ENCODE measurements at places on chromosomes 12 and 14. TPM values are rescaled to one million over a fixed set of nuclear protein-coding genes. Genes with fewer than 3 reads are reported as not detected.
A peak's percentile ranks its signal among the peaks of the same experiment; 100 is the strongest.

- no peak for DNase-seq
- no peaks in the 10 kb centered on the region for H3K27me3 ChIP-seq
- H3K27ac ChIP-seq: no peak overlapping the region
- no peaks in the 10 kb centered on the region for H3K36me3 ChIP-seq
- H3K4me3 ChIP-seq: no peak overlapping the region
- peaks cover 5% of the 10 kb centered on the region for H3K4me1 ChIP-seq
Measured at GRCh38 chr14:58712357-58712756, 74.6 kb downstream of the DACT1 start.

GRCh38 chr12:52361553-52361952 lies 5.7 kb downstream of the KRT85 start:
- no peak overlapping the region for H3K4me3 ChIP-seq
- DNase-seq: no peak
- no peak overlapping the region for H3K27ac ChIP-seq
- no peaks in the 10 kb centered on the region for H3K27me3 ChIP-seq
- no peaks in the 10 kb centered on the region for H3K4me1 ChIP-seq
- H3K36me3 ChIP-seq: no peaks in the 10 kb centered on the region

- H3K4me3 ChIP-seq: no peak overlapping the region
- H3K36me3 ChIP-seq: no peaks in the 10 kb centered on the region
- peaks cover 71% of the 10 kb centered on the region for H3K27me3 ChIP-seq
- no peak overlapping the region for H3K27ac ChIP-seq
- DNase-seq: no peak
Measured at GRCh38 chr12:48988030-48988649, 10.0 kb downstream of the WNT1 start.

DNA sequence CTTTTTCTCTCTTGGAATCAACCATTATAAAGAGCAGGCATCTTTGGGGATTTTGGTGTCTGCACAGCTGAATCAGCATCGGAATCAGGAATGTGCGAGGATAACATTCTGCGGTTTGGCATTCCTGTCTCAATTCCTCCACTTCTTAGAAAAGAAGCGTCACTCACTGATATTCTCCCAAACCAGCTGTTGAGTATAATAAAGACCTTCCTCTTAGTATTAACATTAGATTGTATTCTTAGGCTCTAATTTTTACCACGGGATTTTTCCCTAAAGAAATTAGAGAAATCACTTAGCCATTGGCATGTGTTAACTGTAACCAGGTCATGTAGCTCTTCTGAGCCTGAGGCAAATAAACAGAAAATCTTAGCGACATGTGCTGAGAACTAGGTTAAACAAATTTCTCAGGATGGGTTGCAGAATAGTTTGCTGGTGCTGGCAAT lies 128.7 kb downstream of the TMX1 start:
- H3K36me3 ChIP-seq: no peaks in the 10 kb centered on the region
- H3K27ac ChIP-seq: no peak overlapping the region
- peak; percentile 43 for DNase-seq
- no peak overlapping the region for H3K4me3 ChIP-seq
- no peaks in the 10 kb centered on the region for H3K27me3 ChIP-seq

ANKRD33 gene
- not detected for polyA plus RNA-seq

GRCh38 chr14:22386924-22387775 lies 201.9 kb downstream of the DAD1 start:
- DNase-seq: peak; percentile 58
- H3K27me3 ChIP-seq: no peaks in the 10 kb centered on the region
- no peak overlapping the region for H3K4me3 ChIP-seq
- H3K4me1 ChIP-seq: peaks cover 4% of the 10 kb centered on the region
- H3K36me3 ChIP-seq: no peaks in the 10 kb centered on the region

DNA sequence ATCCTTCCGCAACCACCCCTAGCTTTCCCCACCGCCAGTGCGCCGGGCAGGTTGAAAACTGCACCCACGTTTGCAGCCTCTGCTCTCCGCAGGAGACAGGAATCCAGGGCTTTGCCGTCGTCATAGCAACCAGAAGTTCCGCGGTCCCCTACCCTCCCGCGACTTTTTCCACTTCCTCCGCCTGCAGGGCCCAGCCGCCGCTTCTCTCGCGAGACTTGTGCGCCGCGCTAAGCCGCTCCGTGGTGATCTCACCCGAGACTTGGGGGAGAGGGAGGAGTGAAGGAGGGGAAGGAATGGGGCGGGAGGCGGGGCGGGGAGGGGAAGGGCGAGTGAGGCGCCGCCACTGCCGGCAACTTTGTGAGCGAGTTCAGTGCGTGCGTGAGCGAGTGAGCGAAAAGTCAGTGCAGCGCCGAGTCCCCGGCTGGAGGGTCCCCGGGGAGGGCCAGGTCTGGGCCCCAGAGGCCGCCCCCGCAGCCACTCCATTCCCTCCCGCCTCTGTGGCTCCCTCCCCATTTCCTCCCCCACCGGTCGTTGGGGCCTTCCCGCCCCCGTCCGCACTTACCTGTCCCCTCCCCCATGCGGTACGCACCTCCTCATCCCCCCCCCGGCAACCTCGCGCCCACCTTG lies 413.0 kb downstream of the PCNX1 start:
- H3K36me3 ChIP-seq: no peaks in the 10 kb centered on the region
- DNase-seq: peak; percentile 98
- peaks cover 13% of the 10 kb centered on the region for H3K4me1 ChIP-seq
- H3K27ac ChIP-seq: peak within 1 kb of the TSS; percentile 91
- no peaks in the 10 kb centered on the region for H3K27me3 ChIP-seq
- H3K4me3 ChIP-seq: peak within 1 kb of the TSS; percentile 88

GRCh38 chr12:81303935-81304334 lies 226.1 kb downstream of the ACSS3 start:
- no peaks in the 10 kb centered on the region for H3K4me1 ChIP-seq
- no peaks in the 10 kb centered on the region for H3K36me3 ChIP-seq
- no peak for DNase-seq
- no peak overlapping the region for H3K27ac ChIP-seq
- H3K27me3 ChIP-seq: no peaks in the 10 kb centered on the region
- H3K4me3 ChIP-seq: no peak overlapping the region

LRRC10 gene
- 30.1 TPM for polyA plus RNA-seq

PTPRB gene
- polyA plus RNA-seq: 17.0 TPM

DNA sequence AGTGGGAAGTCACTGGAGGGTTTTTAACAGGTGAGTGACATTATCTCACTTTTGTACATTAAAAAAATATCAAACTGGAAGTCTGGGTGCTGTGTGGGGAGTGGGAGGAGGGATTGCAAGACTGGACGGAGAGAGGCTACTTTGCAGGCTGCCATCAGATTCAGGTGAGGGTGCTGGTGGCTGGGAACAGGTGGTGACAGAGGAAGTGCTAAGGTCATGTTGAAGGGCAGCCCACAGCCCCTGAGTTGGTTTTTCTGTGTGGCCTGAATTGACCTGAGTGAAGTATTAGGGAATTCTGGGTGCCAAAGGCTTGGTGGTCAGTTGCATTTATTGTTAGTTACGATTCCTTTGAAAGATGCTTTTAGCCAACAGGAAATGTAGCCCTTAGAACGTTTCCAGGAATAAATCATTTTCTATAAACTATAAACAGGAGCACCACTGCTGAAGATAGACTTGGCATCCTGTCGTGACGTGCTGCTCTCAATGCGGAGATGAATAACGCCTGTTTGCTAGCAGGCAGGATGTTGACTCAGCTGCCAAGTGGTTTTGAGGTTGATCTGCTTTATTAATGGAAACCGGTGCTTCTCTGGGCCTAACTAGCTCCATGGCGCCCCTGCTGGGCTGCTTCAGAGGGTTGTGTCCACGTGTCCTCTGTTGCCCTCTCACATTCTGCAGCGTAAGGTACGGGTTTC lies 707.5 kb upstream of the TMEM132C start:
- no peak overlapping the region for H3K27ac ChIP-seq
- no peaks in the 10 kb centered on the region for H3K27me3 ChIP-seq

DNA sequence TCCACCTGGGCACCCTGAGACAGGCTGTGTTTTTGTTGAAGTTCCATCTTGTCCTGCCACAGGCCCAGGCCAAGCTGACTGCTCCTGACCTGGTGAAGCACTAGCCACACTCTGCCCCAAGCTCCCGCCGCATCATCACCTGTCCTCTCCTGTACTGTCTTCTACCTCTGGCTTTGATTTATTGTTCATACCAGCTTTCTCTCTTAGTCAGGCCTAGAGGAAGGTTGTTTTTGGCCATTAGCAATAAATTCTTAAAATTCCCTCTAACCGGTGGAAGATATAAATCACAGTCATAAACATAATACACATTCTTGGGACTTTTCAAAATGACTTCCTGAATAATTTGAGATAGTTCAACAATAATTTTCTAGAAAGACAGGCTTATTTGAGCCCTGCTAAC lies 169.4 kb downstream of the DAD1 start:
- no peak overlapping the region for H3K4me3 ChIP-seq
- no peaks in the 10 kb centered on the region for H3K36me3 ChIP-seq
- no peak for DNase-seq
- no peak overlapping the region for H3K27ac ChIP-seq

KRT74 gene
- not detected for polyA plus RNA-seq

ACOT6 gene
- not detected for polyA plus RNA-seq

SSPN gene
- 18.2 TPM for polyA plus RNA-seq

GRCh38 chr12:91133871-91134270 lies 22.6 kb upstream of the LUM start:
- H3K27me3 ChIP-seq: no peaks in the 10 kb centered on the region
- no peaks in the 10 kb centered on the region for H3K36me3 ChIP-seq
- H3K4me3 ChIP-seq: no peak overlapping the region
- no peak overlapping the region for H3K27ac ChIP-seq

- no peak overlapping the region for H3K4me3 ChIP-seq
- H3K4me1 ChIP-seq: no peaks in the 10 kb centered on the region
- H3K27ac ChIP-seq: peak overlapping the region; percentile 37
- H3K36me3 ChIP-seq: peaks cover 91% of the 10 kb centered on the region
- H3K27me3 ChIP-seq: no peaks in the 10 kb centered on the region
Measured at GRCh38 chr12:111798182-111798581, 31.4 kb downstream of the ALDH2 start.

GRCh38 chr14:80930836-80931389 lies 10.6 kb downstream of the CEP128 start:
- DNase-seq: no peak
- no peak overlapping the region for H3K27ac ChIP-seq
- H3K36me3 ChIP-seq: no peaks in the 10 kb centered on the region
- H3K4me1 ChIP-seq: no peaks in the 10 kb centered on the region
- H3K27me3 ChIP-seq: no peaks in the 10 kb centered on the region

LMNTD1 gene
- polyA plus RNA-seq: not detected

P2RX7 gene
- 0.39 TPM for polyA plus RNA-seq

DNA sequence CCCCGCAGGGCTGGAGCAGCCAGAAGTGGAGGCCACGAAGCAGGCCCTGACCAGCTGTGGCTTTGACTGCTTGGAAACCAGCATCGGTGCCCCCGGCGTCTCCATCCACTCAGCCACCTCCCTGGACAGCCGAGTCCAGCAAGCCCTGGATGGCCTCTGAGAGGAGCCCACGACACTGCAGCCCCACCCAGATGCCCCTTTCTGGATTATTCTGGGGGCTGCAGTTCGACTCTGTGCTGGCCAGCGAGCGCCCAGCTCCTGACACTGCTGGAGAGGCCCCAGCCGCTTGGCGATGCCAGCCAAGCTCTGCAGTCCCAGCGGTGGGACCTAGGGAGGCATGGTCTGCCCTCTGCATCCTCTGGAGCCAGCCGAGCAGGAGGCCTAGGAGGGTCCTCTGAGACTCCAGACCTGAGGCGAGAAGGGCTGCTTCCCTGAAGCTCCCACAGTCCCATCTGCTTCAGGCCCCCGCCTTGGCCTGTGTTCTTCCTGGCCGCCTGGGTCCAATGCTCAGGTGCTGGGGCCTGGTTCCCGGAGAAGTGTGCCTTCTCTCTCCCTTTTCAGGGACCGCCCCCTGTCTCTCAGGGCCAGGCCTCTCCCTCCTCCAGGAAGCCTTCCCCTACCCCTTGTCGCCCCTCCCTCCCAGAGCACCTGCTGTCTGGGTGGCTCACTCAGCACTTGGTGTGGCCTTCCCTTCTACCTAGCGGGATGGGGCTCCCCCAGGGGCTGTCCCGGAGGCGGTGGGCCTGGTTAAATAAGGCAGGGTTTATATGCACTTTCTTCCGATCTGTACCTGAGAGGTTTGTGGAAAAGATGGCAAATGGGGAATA lies 23.0 kb downstream of the MVK start:
- H3K27me3 ChIP-seq: no peaks in the 10 kb centered on the region
- no peaks in the 10 kb centered on the region for H3K4me1 ChIP-seq
- no peak overlapping the region for H3K4me3 ChIP-seq
- no peak for DNase-seq
- H3K27ac ChIP-seq: no peak overlapping the region

DNA sequence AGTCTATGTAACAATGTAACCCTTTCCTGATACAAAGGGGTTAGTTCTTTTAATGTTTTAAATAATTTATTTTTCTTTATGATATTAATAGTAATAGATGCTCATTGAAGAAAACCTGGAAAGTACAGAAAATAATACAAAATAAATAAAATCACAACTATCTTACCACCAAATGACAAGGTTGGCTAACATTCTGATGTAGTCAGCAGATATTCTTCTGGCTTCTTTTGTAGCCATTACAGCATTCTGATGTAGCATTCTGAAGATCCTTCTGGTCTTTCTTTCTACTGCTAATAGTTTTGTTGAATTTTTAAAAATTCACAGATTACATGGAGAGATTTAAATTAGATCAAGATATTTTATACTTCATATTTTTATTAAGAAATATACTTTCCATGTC lies 301.6 kb downstream of the AKAP6 start:
- no peak overlapping the region for H3K4me3 ChIP-seq
- no peak overlapping the region for H3K27ac ChIP-seq
- H3K36me3 ChIP-seq: no peaks in the 10 kb centered on the region
- no peak for DNase-seq
